Naive B cell (primary cell): ENCODE measurements at places on chromosomes 6 and 20. TPM values are rescaled to one million over a fixed set of nuclear protein-coding genes. Genes with fewer than 3 reads are reported as not detected.

CGAS gene
- 14.0 TPM for polyA plus RNA-seq

PRRT1 gene
- polyA plus RNA-seq: not detected

DNA sequence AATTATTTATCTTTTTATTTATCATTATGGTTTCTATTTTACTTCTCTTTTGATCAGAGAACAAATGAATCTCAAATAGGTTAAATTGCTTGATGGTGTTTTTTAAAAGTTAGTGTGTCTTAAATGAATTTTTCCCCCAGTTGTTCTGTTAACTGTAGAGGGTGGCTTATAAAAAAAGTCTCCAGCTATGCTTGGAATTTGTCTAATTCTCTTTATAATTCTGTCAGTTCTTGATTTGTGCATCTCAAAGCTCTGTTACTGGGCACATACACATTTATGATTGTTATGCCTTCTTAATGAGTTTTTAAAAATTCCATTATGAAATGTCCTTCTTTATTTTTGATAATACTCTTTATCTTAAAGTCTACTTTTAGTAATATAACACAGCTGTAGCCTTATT lies 58.0 kb downstream of the LIN28B start:
- H3K4me1 ChIP-seq: no peaks in the 10 kb centered on the region
- no peak overlapping the region for H3K27ac ChIP-seq
- DNase-seq: no peak
- no peaks in the 10 kb centered on the region for H3K27me3 ChIP-seq
- no peaks in the 10 kb centered on the region for H3K36me3 ChIP-seq
- no peak overlapping the region for H3K4me3 ChIP-seq

GRCh38 chr20:46894579-46894958 lies at the start of gene EYA2:
Gene EYA2 (plus strand): TSS chr20:46894843. CDS start chr20:46990011, 95,168 bp downstream.
- no peak within 1 kb of the TSS for H3K27ac ChIP-seq
- H3K36me3 ChIP-seq: no peaks in the 10 kb centered on the region
- peaks cover 79% of the 10 kb centered on the region for H3K27me3 ChIP-seq
- no peak for DNase-seq

DNA sequence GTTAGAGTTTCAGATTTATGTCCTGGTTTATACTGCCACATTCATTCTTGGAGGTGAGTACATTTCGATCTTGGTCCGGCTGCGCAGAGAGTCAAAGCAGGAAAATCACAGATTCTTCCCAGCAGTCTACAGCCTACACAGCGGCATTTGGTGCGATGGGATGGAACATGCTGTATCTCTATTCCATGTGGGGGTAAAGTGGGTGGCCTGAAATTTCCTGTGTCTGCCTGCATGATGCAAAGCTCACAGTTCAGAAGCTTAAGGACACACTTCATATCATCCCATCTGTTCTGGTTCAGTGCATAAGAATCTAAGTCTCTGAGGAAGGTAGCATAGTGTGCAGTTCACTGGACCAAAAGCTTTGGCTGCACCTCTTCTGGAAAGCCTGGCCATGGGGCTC lies at the start of gene DEFB127:
DEFB127 (plus strand) TSS at position 301 of the 400 bp plus-strand sequence; CDS start at position 392, 91 bp downstream.
- H3K4me1 ChIP-seq: no peaks in the 10 kb centered on the region
- no peak within 1 kb of the TSS for H3K27ac ChIP-seq
- no peak within 1 kb of the TSS for H3K4me3 ChIP-seq
- H3K36me3 ChIP-seq: no peaks in the 10 kb centered on the region
- peaks cover 32% of the 10 kb centered on the region for H3K27me3 ChIP-seq
- no peak for DNase-seq
